ENCODE measurements at places on chromosomes 7 and 10.

DNA sequence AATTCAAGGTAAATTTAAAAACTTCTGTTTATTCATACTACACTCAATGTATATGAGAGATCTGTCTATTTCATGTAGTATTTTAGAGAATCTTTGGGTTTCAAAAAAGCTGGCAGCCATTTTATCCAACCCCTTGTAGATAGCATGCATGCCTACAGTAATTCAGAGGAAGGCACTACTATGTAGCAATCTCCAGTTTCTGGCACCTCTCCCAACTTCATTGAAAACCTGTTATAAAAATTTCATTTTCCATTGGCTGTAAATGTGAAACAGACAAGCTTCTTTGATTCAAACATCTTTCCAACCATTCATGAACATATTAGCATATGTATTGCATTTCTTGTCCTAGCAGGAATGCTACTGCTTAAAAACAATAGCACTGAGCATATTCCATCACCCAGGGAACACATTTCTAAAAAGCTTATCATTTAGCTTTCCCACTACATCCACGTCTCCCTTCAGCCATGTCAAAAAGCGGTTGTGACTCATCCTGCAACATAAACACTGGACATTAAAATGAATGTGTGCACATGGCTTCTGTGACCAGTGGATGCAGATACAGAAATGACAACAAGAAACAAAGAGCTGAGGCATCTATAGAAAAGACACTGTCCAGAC, 330.4 kb upstream of the AOAH start:
- no peak for DNase-seq

GRCh38 chr7:26329520-26330255, 38.0 kb downstream of the SNX10 start:
- DNase-seq = no peak

- DNase-seq = no peak
Observed at GRCh38 chr7:89584896-89585295, 569.4 kb upstream of the STEAP1 start.

GRCh38 chr7:127366680-127367079, 25.8 kb downstream of the ZNF800 start:
- DNase-seq = no peak

DNA sequence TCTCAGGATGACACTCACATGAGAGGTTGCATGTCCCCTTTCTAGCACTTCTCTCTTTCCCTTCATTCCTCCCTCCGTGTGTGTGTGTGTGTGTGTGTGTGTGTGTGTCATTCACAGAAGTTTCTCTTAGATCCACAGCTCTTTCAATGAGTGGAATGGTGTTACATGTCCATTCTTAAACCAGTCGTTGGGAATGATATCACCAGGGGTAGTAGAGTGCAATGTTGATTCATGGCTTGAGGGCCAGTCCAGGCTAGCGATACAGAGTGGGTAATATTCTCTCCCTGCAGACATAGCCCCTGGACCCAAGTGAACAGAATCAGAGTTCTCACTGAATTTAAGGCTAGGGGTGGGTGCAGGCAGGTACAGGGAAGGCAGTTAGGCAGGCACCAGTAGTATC, 187.8 kb downstream of the SDK1 start:
- no peak for DNase-seq

GRCh38 chr10:48649349-48649944, 35.2 kb upstream of the WDFY4 start:
- no peak for DNase-seq

GRCh38 chr10:9299966-9300365, 1245.5 kb downstream of the GATA3 start:
- no peak for DNase-seq

DNA sequence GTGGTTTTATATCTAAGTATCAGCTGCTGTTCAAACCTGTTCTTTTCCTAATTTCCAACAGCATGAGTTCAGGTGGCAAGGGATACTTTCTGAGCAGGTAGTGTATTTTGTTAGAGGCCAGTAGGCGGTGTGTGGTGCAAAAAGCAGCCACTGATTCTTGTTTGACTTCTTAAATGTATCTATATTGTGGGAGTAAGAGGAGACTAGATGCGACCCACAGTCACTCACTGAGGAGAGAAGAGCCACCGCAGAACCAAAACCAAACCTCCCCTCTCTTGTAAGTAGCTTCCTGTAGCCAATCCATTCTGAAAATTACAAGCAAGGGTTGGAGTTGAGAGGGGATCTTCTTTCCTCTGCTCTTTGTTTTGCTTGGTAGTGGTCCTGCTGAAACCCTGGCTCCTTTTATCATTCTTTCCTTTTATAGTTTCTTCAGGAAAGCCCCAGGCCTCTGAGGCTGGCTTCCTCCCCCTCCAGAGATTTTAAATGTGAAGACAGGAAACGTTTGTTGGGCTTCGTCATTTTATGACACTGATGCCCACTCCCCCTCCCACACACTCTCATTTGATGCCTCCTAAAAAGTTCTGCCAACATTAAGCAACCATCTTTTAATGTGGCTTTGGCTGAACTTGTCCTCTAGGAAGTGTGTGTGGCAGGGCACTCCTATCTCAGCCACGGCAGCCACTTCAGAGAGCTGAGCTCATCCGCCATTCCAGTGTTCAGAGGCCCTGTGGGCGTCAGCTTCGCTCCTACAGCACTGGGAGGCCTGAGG, 566.0 kb downstream of the SUGCT start:
- DNase-seq = no peak
